ENCODE measurements at places on chromosomes 5 and 9. TPM values are rescaled to one million over a fixed set of nuclear protein-coding genes. Genes with fewer than 3 reads are reported as not detected.

Gene DMXL1
- 57.5 TPM for total RNA-seq

Gene STKLD1
- total RNA-seq, result 0.57 TPM

Gene CMYA5
- 0.13 TPM for total RNA-seq

Gene CTXN3
- total RNA-seq, result not detected

Gene PRR16
- total RNA-seq, result 0.66 TPM

Gene TMEM174
- not detected for total RNA-seq
